ENCODE measurements at places on chromosomes 1 and 21. TPM values are rescaled to one million over a fixed set of nuclear protein-coding genes. Genes with fewer than 3 reads are reported as not detected.

The C4BPB gene
- total RNA-seq, result 230 TPM

The NEK2 gene
- not detected for total RNA-seq

The CSDE1 gene
- 585 TPM for total RNA-seq

DNA sequence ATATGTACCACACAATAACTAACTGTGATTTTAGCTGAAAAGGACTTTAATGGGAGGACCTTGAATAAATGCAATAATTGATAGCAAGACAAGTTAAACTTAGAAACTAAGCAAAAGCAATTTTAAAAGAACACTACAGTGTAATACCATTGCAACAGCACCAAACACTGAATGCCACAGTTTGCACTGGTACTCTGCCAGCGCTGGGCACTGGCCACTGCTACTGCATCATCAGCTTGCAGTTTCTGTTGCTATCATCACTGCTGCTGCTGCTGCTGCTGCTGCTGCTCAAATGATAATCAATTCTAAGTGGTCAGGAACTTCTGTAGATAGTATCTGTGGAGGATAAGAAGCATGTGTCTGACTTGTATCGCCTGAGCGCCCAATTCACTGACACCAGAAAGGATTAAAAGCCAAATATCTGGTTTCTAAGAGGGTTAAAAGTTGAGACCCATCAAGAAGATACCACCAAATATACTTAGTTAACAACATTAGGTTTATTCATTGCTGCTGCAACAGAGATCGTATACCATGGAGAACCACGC lies 306.9 kb downstream of the LRRC40 start:
- no peak overlapping the region for H3K27ac ChIP-seq
- H3K27me3 ChIP-seq, result no peaks in the 10 kb centered on the region
- no peaks in the 10 kb centered on the region for H3K36me3 ChIP-seq
- no peak overlapping the region for H3K4me3 ChIP-seq

DNA sequence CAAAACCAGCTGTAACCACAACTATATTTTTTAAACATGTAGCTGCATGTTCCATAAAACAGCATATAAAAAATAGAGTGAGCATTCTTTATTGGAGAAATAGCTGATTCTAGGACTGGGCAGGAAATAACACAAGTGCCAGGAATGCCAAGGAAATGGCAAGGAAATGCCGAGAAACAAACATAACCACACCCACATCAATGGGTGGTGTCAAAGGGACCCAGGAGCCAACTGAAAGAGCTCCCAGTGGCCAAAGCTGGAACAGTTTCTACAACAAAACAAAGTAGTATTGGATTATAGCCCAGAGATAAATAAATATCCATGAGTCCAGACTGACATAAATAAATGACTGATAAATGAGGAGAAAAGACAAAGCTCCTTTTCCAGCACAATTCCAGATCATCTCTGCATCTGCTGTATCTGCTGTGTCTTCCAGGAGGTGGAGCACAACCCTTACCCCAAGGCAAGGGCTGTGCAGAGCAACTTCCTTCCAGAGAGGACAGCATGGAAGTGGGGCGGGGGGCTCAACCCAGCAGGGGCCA lies 28.1 kb downstream of the ADARB1 start:
- H3K36me3 ChIP-seq, result no peaks in the 10 kb centered on the region
- no peak for DNase-seq
- no peaks in the 10 kb centered on the region for H3K27me3 ChIP-seq
- no peak overlapping the region for H3K4me3 ChIP-seq
- no peaks in the 10 kb centered on the region for H3K4me1 ChIP-seq

GRCh38 chr1:102186536-102186935 lies 189.8 kb upstream of the OLFM3 start:
- no peaks in the 10 kb centered on the region for H3K36me3 ChIP-seq
- no peaks in the 10 kb centered on the region for H3K27me3 ChIP-seq
- DNase-seq, result no peak
- H3K4me1 ChIP-seq, result no peaks in the 10 kb centered on the region
- H3K4me3 ChIP-seq, result no peak overlapping the region
- H3K27ac ChIP-seq, result no peak overlapping the region

GRCh38 chr1:168473126-168473525 lies 70.7 kb downstream of the XCL2 start:
- peaks cover 4% of the 10 kb centered on the region for H3K4me1 ChIP-seq
- no peaks in the 10 kb centered on the region for H3K27me3 ChIP-seq
- H3K36me3 ChIP-seq, result no peaks in the 10 kb centered on the region
- DNase-seq, result no peak
- H3K4me3 ChIP-seq, result no peak overlapping the region

GRCh38 chr1:5448486-5448885 lies 543.7 kb downstream of the NPHP4 start:
- no peaks in the 10 kb centered on the region for H3K4me1 ChIP-seq
- no peak for DNase-seq
- H3K4me3 ChIP-seq, result no peak overlapping the region
- H3K27ac ChIP-seq, result no peak overlapping the region

DNA sequence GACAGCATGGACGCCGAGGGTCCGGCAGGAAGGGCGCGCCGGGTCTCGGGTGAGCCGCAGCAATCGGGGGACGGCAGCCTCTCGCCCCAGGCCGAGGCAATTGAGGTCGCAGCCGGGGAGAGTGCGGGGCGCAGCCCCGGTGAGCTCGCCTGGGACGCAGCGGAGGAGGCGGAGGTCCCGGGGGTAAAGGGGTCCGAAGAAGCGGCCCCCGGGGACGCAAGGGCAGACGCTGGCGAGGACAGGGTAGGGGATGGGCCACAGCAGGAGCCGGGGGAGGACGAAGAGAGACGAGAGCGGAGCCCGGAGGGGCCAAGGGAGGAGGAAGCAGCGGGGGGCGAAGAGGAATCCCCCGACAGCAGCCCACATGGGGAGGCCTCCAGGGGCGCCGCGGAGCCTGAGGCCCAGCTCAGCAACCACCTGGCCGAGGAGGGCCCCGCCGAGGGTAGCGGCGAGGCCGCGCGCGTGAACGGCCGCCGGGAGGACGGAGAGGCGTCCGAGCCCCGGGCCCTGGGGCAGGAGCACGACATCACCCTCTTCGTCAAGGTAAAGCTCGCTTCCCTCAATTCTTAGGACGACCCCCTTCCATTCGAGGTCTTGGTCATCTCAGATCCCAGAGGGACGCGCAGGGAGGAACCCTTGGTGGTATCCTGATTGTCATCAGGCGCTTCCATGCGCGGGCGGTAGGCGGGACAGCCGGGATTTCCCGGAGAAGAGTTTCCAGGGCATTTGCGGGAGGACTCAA lies 1.6 kb downstream of the CLIC6 start:
- H3K27ac ChIP-seq, result no peak overlapping the region
- no peaks in the 10 kb centered on the region for H3K4me1 ChIP-seq
- H3K36me3 ChIP-seq, result no peaks in the 10 kb centered on the region
- H3K27me3 ChIP-seq, result no peaks in the 10 kb centered on the region
- no peak for DNase-seq

- no peak overlapping the region for H3K27ac ChIP-seq
- no peak for DNase-seq
- no peaks in the 10 kb centered on the region for H3K36me3 ChIP-seq
These were observed 338.1 kb upstream of the SNX7 start for GRCh38 chr1:98323388-98323787.
